ENCODE measurements at places on chromosomes 12 and 14. TPM values are rescaled to one million over a fixed set of nuclear protein-coding genes. Genes with fewer than 3 reads are reported as not detected.

The ENDOU gene
- not detected for total RNA-seq

The SLC41A2 gene
- 19.8 TPM for total RNA-seq

The C12orf56 gene
- total RNA-seq: not detected

The KRT82 gene
- not detected for total RNA-seq

The P3H3 gene
- total RNA-seq: 26.1 TPM

The KIF5A gene
- 0.14 TPM for total RNA-seq

The TMCC3 gene
- 1.1 TPM for total RNA-seq

The KLRC1 gene
- not detected for total RNA-seq

The NEUROD4 gene
- total RNA-seq: not detected

The LPAR5 gene
- total RNA-seq: 0.47 TPM

The SLC2A3 gene
- total RNA-seq: 4.3 TPM

The CCDC196 gene
- not detected for total RNA-seq

All from A549 treated with RU486 at 1 μM for 4 hours (cell line).